Natural killer cell treated with Interleukin-12 subunit alpha and Interleukin-12 subunit beta and Interleukin-15 and Interleukin-18, amount 100 ng/mL, for 72 hours (primary cell): ENCODE measurements at places on chromosomes 6 and 20.

- DNase-seq = no peak
Measured at GRCh38 chr6:121838842-121839241, 403.4 kb downstream of the GJA1 start.

- DNase-seq = peak; percentile 34
Measured at GRCh38 chr6:33980176-33981175, 165.4 kb downstream of the GRM4 start.

DNA sequence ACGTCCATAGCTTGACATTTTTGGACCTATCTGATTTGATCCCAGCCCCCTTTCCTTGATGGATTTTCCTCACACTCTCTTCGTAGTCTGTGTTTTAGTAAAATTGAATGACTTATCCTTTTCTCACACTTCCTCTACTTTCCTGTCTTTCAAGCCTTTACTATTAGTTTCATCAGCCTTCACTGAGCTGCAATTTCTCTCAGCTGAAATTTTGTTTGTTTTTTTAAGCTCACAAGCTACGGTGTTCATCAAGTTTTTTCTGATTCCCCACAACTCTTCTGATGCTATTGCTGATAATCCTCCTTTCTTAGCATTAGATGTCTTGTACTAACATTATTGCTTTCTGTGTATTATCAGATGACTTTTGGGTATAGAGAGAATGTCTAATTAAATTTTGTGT, 263.7 kb downstream of the TBX18 start:
- DNase-seq = no peak

- DNase-seq = peak; percentile 79
Measured at GRCh38 chr6:85482905-85483700, 33.2 kb downstream of the NT5E start.

GRCh38 chr6:108587258-108588059, 26.7 kb downstream of the FOXO3 start:
- no peak for DNase-seq

- no peak for DNase-seq
Measured at GRCh38 chr6:151408858-151409257, 17.5 kb upstream of the ZBTB2 start.

GRCh38 chr6:24960991-24961475, 25.3 kb upstream of the RIPOR2 start:
- DNase-seq = no peak

DNA sequence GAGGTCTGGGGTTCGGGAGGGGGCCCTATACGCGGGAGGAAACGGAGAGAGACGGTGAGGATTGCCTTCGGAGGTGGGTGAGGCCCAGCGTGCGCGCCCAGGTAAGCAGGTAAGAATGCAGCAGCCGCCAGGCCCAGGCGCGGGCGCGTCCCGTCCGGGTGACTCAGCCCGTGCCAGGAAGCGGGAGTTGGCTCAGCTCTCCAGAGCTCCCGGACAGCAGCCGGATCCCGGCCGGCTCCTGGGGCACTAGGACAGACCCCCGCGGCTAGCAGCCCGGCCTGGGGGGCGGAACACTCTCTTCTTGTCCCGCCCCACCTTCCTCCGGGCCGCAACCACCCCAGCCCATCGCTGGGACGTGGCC, 1.5 kb upstream of the MDFI start:
- DNase-seq = no peak

DNA sequence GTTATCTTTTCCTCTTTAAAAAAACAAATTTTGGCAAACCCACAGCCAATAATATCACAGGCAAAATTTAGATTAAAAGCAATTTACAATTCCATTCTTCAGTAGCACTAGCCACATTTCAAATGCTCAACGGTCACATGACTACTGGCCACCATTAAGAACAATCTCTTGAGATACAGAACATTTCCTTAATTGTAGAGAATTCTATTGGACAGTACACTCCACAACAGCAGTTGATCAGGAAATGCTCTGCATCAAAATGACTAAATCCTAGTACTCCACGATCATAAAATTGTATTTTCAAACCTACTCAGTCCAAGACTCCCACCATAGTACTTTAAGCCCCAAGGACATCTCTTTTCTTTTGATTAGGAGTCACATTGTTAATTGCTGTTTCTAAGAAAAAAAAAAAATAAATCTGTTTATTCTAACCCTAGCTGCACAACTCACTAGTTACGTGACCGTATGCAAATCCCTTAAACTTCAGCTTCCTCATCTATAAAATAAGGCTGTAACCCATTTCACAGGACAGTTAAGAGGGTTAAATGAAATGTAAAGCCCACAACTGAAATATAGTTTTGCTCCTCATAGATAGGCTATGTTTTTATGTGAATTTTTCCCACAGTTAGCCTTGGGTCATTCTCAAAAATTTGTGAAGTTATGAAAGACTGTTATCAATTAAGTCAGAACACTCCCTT, 9.8 kb downstream of the C6orf62 start:
- no peak for DNase-seq

GRCh38 chr20:46359233-46359751, 47.1 kb downstream of the ELMO2 start:
- no peak for DNase-seq

DNA sequence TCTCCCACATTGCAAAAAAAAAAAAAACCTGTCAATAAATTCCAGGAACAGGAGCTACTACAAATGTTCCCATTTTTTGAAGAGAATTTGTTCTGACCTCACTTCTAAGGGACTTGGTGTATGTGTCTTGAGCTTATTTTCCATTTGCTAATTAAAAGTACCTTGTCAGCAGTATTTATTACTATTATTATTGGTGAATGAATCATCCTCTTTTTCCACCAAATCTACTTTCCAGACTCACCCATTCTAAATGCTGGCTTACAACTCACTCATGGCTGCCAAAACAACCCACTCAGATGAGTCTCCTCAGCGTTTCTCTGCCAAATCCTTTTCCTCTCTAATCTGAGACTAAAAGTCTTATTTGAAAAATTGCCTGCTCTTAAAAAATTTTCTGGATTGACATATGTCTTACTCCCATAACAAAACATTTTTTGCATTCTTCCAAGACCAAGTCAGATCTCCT, 33.2 kb upstream of the TASP1 start:
- no peak for DNase-seq

GRCh38 chr20:37226889-37227288, 34.7 kb downstream of the GHRH start:
- DNase-seq = no peak

DNA sequence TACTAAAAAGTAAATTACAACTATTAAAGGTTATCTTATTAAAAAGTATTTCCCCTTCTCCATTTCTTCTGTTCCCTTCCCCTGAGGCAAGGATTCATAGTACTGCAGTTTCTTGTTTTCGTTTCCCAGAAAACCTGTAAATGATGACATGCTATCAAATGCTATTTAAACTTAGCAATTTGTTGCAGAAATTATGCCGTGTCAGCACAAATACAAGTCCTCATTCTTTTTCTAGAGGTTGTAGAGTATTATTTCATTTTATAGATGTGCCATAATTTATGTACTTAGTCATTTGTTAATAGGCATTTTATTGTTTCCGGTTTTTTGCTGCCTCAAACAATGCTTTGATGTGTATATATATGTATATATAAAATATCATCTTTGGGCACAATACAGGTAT, 268.4 kb downstream of the PLCB1 start:
- DNase-seq = no peak

DNA sequence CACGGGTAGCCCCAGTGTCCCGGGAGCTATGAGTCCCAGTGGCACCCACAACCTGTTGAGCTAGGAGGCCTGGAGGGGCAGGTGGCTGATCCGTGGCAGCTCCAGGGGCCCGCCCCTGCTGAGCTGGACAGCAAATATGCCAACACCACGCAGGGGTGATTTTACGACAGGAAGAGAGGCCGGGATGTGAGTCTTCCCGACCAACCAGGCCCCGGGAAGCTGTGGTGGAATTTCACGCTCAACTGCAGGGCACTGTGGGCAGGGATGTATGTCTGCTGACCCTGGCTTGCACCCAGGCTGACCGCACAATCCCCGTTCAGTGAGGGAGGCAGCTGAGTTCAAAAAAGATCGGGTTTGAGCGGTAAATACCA, 183.9 kb downstream of the ERMARD start:
- no peak for DNase-seq

GRCh38 chr20:56361900-56362299, 3.1 kb downstream of the FAM210B start:
- no peak for DNase-seq

GRCh38 chr6:144346719-144347447, 61.7 kb downstream of the UTRN start:
- no peak for DNase-seq

GRCh38 chr20:58646257-58646656, 4.8 kb upstream of the STX16 start:
- no peak for DNase-seq

DNA sequence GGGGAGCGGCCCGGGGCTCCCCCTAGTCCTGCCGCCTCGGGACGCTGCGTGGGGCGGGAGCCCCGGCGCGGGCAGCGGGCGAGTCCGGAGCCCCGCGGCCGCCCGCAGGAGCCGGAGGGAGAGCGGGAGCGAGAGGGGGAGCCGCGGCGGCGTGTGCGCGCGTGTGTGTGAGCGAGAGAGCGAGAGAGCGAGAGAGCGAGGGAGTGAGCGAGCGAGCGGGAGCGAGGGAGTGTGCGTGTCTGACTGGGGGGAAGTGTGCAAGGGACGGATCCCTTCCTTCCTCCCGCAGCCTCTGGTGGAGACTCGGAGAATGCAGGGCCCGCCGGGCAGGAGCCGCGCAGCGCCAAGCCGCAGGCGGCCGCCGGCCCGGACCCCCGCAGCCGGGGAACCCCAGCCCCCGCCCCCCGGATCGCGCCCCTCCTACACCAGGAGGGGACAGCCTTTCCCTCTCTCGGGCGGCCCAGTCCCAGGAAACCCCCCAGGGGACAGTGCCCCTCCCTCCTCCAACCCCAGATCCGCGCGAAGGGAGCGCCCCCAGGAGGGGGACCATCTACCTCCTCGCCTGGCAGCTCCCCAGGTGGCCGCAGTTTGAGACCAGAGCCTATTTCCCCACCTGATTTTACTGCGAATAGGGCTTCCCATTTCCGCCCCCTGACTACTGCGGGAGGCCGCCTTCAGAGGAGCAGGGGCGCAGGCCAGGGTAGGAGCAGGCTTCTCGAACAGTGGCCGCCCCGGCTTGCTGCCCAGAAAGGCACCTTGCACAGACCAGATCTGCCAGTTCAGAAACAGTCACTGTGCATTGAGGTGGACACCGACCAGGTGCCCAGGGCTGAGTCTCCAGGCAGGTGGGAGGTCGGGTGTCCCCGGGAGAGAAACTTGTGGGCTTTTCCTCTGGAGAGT, at the start of gene CDH22:
Gene CDH22 (minus strand): TSS at position 241 of the 900 bp plus-strand sequence. CDS start 57,204 bp downstream, outside the sequence.
- DNase-seq = no peak

GRCh38 chr20:10848810-10849370, 175.1 kb upstream of the JAG1 start:
- DNase-seq = no peak

- DNase-seq = no peak
Measured at GRCh38 chr20:14992153-14992552, 654.7 kb upstream of the FLRT3 start.

- peak; percentile 72 for DNase-seq
Measured at GRCh38 chr6:85460921-85461797, 11.3 kb downstream of the NT5E start.

DNA sequence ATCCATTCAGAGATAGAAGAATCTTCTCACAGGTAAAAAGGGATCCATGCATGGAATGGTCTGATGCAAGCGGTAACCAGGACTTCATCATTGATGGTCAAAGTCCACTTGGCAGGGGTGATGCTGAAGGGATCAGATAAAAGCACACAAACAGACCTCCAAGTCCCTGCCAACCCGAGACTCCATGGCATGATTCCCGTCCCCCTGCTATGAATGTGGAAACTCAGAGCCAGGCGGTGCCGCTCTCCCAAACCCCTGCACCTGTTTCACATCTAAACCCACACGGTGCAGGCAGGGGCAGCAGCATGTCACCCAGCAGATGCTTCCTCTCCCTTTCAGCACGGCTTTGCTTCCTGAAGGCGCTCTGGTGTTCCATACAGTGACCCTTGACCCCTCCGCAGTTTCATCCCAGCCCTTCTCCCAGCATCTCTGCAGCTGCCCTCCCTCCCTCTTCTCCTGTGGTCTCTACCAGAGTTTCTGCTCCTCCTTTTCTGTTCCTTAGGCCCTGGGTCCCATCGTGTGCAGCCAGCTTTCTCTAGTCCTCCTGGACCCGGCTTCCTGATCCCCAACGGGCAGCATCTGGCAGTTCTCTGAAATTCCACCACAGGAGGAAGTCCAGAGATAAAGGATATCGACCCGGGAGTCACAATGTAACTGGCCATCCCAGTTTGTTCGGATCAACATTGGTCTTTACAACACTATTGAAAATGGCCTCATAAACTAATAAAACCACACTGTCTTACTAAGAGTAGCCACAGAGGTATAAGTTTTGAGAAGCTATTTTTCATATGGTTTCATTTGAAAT, 235.0 kb downstream of the TTLL2 start:
- no peak for DNase-seq

DNA sequence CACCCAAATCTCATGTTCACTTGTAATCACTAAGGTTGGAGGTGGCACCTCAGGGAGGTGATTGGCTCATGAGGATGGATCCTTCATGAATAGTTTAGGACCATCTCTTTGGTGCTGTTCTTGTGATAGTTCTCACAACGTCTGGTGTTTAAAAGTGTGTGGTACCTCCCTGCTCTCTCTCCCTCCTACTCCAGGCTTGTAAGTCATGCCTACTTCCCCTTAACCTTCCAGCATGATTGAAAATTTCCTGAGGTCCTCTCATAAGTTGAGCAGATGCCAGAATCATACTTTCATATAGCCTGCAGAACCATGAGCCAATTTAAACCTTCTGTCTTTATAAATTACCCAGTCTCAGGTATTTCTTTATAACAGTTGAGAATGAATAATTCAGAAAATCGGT, 16.6 kb downstream of the HLA-A start:
- no peak for DNase-seq

DNA sequence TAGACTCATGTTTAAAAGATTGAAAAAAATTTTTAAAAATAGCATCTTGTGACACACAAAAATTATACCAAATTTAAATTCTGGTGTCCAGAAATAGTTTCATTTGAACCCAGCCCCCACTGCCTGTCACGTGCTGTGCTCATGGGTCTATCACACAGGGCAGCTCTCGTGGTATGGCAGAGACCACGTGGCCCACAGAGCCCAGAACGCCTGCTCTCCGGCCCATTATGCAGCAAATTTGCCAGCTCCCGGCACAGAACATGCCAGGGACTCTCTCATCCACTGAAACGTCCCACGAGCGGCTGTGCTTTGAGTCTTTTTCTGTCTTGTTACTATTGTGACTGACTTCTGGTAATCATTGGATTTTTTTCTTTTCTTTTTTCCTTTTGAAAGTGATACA, 224.3 kb downstream of the TTLL2 start:
- DNase-seq = no peak

- no peak for DNase-seq
Measured at GRCh38 chr6:100379386-100379785, 85.3 kb downstream of the SIM1 start.

DNA sequence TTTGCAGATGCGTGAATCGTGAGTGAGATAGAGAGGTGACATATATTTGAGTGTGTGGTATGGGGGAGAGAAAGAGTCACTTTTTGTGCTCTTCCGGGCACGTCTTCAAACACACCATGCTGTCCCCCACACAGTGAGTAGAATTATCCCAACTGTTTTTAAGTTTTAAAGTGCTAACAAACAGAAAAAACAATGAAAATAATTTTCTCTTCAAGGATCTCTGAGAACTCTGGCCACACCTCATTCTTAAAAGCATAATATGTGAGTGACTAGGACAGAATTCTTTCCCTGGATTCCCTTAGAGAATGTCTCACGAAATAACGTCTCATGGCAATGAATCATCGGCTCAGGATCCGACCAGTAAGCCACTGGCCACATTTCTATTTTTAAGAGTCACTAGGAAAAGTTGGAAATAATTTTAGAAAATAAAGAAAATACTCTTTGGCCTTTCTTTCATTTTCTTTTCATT, 235.7 kb upstream of the ZNF217 start:
- DNase-seq = no peak
